Fibroblast of skin of left biceps (primary cell): ENCODE measurements at places on chromosomes 7 and 10.

GRCh38 chr7:24611130-24611529, 37.9 kb downstream of the PALS2 start:
- no peak for DNase-seq

GRCh38 chr10:62189131-62189530, 79.5 kb downstream of the RTKN2 start:
- no peak for DNase-seq

DNA sequence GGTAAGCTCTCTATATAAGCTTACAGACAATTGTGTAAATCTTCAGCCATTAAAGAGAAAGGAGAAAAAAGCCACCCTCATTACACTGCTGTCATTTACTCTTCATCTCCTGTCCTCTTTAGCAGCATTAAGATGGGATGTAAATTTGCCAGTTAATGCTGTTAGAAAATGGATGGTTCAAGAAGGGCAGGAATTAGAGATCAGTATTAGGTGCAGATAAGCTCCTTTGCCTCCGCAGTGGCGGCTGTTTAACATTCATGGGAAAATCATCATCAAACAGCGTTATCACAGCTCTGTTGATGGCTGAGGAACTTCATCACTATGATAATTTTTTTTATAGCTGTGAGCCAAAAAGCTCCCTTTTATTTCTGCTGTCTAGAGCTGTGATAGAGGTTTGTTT, 61.8 kb upstream of the FAM204A start:
- DNase-seq, result no peak

GRCh38 chr10:83272666-83273434, 866.5 kb upstream of the GHITM start:
- DNase-seq, result peak; percentile 6

GRCh38 chr10:43671659-43672531, 23.2 kb upstream of the ZNF32 start:
- DNase-seq, result no peak

- DNase-seq, result no peak
These were observed 190.9 kb upstream of the PITRM1 start for GRCh38 chr10:3363311-3364045.

DNA sequence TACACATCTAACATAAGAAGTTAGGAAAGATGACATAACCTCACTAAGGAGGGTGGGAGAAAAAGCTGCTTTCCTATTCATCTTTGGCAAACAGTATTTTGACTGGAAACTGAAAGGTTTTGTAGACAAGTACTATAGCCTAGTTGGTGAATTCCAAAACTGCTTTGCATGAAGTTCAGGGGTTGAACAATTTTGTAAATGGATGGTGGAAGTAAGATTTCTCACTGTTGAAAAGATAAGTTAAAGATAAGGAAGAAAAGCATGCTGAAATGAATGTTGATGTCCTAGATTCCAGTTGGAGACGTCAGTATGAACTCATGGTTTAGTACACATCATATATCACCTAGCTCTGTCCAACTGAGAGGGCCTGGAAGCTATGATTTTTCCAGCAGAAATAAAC, 159.1 kb upstream of the FEZF1 start:
- no peak for DNase-seq

DNA sequence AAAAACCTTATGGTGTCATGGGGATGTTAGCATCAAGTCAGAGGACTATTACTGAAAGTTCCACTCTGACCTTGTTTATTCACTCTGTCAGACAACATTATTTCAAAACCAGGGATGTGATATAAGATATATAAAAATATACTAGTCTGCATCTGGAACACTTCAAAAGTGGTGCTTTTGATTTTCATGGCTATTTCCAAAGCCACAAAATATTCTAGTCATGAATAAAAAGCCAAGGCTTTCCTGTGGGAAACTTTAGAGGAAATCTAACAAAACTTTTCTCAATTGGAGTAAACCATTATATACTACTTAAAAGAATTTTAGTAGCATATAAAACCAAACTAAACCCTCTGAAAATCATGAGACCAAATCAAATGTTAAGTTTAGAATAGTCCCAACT, 205.2 kb downstream of the TMEM26 start:
- DNase-seq, result no peak

- no peak for DNase-seq
These were observed 13.8 kb downstream of the SGPL1 start for GRCh38 chr10:70829543-70829942.

DNA sequence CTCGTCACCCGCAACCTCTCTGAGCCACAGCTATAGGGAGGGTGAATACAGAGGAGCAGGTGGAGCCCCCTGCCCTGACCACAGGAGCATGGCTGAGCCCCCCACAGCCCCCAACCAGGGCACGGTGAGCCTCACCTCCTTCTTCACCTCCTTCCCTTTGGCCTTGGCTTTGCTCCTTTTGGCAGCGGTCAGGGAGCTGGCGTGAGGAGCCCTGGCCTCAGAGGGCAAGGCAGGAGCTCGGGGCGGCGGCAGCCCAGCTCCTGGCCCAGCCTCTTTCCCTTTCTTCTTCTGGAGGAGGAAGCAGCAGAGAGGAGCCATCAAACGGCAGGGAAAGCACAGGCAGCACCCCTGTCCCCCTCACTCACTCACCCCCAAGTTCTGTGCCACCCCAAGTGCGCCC, 42.2 kb downstream of the SLC29A4 start:
- no peak for DNase-seq

GRCh38 chr10:297567-297966, 162.3 kb downstream of the ZMYND11 start:
- DNase-seq, result peak; percentile 50

DNA sequence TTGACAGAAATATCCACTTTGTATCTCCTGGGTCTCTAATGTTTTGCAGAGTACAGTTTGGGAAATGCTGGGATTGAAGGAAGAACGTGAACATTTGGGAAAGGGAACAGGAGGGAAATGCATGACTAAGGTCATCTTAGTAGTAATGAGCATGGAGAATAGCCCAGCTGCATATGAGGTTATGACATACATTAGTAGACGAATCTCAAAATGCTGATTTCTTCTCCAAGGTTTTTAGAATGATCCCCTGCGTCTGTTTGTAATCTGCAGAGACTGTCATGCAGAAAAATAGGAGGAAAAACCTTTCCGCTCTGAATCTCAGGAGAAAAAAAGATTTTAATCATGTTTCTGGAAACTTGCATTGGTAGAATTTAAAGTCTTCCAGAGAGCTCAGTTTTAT, 133.6 kb downstream of the PPP1R9A start:
- no peak for DNase-seq
